ENCODE measurements at places on chromosomes 7 and 10. TPM values are rescaled to one million over a fixed set of nuclear protein-coding genes. Genes with fewer than 3 reads are reported as not detected.
A peak's percentile ranks its signal among the peaks of the same experiment; 100 is the strongest.

DNA sequence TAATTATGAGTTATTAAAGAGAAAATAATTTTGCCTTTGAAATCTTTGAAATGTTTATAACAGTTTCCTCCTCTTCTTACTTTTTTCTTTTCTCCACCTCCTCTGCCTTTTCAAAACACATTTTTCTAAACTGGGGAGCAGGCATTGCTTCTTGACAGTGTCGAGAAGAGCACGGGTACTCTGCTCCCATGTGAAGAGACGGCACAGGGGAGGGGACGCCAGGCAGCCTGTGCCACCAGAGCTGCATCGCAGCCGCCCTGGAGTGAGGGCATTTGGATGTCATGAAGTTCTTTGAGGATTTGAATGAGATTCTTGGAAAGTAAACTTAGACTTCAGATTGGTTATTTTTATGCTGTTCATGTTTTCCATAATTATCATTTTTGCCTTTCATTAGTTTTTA is 149.7 kb downstream of the ACTR3B start:
- no peak for DNase-seq

DNA sequence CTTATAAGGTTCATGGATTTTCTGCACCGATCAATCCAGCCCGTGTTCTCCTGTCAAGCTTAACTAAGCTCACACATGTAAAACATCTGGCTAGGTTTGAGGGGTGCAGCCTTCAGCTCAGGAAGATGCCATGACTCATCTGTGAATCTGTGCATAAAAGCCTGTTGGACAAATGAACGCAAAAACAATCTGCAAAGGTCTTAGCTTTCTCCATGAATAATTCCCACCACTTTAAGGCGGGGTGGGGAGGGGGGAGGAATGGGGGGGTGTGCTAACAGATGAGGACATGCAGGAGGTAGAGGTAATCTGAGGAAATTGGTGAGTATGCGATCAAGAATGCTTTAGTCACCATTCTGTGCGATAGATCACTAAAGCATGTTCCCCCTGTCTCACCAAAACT is 4.8 kb downstream of the DOCK4 start:
- DNase-seq, result peak; percentile 42

HOXA6 gene
- 1.3 TPM for polyA plus RNA-seq

- no peak for DNase-seq
These were observed 10.1 kb upstream of the C10orf95 start for GRCh38 chr10:102461187-102462054.

DNA sequence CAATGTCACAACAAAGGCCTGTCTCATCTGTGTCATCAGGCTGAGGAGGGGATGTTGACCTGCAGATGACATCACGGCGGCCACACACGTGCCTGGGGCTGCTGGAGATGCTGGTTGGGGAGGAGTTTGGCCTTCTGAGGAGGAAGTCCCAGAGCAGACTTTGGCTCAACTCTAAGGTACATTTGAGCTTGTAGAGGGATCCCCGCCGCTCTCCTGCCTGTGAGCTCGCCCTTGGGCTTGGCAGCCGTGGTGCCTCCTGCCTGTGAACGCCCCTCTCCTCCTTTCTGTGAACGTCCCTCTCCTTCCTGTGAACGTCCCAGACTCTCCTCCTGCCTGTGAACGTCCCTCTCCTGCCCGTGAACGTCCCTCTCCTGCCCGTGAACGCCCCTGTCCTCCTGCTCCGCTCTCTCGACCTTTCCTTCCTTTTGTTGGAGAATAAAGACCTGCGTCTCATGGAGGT is 176.4 kb downstream of the DNAJB6 start:
- no peak for DNase-seq

SPDYE2B gene
- not detected for polyA plus RNA-seq

TAS2R4 gene
- polyA plus RNA-seq, result 0.26 TPM

GRCh38 chr10:121988361-121989324 is at the start of gene TACC2:
TACC2 (plus strand) TSS chr10:121989163; CDS start chr10:122021982, 32,819 bp downstream.
- DNase-seq, result no peak

Measured in AG04450 (cell line).